ENCODE measurements at places on chromosomes 7 and 10.

GRCh38 chr10:927131-927530 lies 4.4 kb downstream of the LARP4B start:
- no peak for DNase-seq
- no peak overlapping the region for H3K4me3 ChIP-seq
- peaks cover 12% of the 10 kb centered on the region for H3K4me1 ChIP-seq
- H3K27me3 ChIP-seq: no peaks in the 10 kb centered on the region
- no peak overlapping the region for H3K27ac ChIP-seq
- peaks cover 2% of the 10 kb centered on the region for H3K36me3 ChIP-seq

DNA sequence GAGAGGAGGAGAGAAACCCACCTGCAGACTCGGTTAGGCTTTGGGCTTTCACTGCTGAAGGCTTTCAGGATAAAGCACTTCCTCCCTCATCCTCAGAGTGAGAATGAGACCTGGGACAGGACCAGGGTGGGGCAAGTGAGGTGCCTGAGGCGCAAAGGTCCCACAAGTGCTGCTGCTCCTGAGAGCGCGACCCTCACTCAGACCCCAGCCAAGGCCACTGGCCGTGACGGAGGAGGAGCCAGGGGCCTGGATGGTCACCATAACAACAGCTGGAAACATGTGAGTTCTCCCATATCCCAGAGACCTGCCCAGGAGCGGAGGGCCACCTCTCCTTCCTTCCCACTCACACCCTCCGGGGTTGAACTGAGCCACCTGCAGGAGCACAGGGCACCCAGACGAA lies 46.9 kb upstream of the MKRN1 start:
- no peaks in the 10 kb centered on the region for H3K36me3 ChIP-seq
- no peak for DNase-seq
- no peaks in the 10 kb centered on the region for H3K4me1 ChIP-seq
- H3K27ac ChIP-seq: no peak overlapping the region

DNA sequence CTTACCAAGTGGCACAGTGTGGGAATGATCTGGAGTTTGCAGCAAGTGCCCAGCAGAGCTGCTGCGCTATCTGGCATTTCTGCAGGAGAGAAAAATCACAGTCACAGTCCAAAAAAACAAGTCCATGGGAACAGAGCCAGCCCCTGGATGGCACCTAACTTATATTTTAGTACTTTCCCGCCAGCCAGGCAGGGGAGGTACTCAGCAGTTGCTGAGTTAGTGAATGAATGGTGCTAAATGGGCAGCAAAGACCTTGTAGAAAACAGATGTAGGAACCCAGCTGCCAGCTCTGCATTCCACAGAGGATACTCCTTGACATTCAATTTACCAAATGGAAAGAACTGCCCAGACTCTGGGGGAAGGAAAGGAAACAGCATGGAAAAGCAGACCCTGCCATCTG lies 54.5 kb downstream of the GSDME start:
- H3K36me3 ChIP-seq: no peaks in the 10 kb centered on the region
- no peak overlapping the region for H3K27ac ChIP-seq
- H3K4me1 ChIP-seq: no peaks in the 10 kb centered on the region
- no peak overlapping the region for H3K4me3 ChIP-seq

- no peak overlapping the region for H3K27ac ChIP-seq
- no peaks in the 10 kb centered on the region for H3K27me3 ChIP-seq
- no peak overlapping the region for H3K4me3 ChIP-seq
- peaks cover 13% of the 10 kb centered on the region for H3K4me1 ChIP-seq
- DNase-seq: no peak
- H3K36me3 ChIP-seq: no peaks in the 10 kb centered on the region
These were observed 202.5 kb downstream of the REEP3 start for GRCh38 chr10:63723741-63724140.

DNA sequence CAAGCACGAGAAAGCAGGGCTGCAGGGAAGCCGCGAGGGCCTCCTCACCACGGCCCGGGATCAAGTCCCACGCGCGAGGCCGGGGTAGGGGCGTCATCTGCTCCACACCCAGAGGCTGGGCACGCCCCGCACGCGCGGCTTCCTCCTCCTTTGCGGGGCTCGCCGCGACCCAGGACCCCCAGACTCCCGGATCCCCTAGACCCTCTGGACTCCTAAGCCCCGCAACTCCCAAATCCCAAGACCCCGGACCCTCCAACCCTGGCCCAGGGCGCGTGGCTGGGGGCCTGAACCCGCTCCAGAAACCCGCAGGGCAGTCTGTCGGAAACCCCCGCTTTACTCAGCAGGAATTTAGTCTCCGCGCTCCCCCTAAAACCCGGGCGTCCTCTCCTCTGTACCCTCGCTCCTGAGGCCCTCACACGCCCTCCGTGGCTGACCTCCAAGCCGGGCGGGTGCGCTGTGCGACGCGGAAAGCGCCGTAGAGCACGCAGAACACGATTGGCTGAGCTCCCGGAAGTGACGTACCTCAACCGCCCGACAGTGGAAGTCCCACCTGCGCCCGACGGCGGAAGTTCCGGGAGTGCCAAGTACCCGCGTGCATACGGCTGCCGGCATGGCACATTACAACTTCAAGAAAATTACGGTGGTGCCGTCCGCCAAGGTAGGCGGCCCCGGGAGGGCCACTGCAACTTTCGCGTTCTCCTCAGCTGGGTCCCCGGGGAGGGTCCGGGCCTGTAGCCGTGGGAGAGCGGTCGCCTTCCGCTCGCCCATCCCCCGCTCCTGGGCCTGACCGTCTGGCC lies at the start of gene GTPBP4:
Gene GTPBP4 (plus strand): TSS at position 565 of the 797 bp plus-strand sequence. CDS start 46 bp downstream, at position 611.
- peak within 1 kb of the TSS; percentile 60 for H3K27ac ChIP-seq
- peak; percentile 95 for DNase-seq
- H3K4me3 ChIP-seq: peak within 1 kb of the TSS; percentile 94
- no peaks in the 10 kb centered on the region for H3K27me3 ChIP-seq
- peaks cover 7% of the 10 kb centered on the region for H3K4me1 ChIP-seq

DNA sequence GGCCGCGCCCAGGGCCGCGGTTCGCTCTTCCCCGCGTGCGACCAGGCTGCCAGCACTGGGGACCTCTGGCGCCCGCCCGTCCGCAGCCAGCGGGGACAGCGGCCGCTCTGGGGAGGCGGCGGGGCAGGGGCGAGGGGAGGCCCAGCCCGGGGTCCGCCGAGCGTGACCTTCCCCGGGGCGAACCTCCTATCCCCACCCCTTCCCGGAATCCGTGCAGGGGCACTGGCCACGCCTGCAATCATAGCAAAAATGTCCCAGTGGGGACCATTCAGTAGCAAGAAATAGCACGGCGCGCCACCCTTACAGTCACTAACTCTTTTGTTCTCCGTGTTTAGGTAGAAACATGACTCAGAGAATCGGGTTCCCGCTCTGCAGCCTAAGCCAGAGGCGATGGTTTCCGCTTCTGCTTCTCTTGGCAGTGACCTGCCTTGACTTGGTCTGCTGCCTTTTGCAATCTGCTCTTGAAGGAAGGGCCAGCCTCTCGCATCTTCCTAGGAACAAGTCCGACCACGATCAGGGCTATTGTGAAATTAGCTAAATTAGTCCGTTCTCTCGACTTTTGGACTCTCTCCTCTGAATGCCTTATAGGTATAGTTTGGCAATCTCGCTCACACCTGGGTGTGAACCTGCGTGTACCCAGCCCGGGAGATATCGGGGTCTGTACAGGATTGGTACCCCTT lies 79.3 kb upstream of the ACBD5 start:
- DNase-seq: no peak
- no peaks in the 10 kb centered on the region for H3K36me3 ChIP-seq
- H3K4me3 ChIP-seq: peak overlapping the region; percentile 37
- H3K27ac ChIP-seq: peak overlapping the region; percentile 61
- H3K27me3 ChIP-seq: no peaks in the 10 kb centered on the region

DNA sequence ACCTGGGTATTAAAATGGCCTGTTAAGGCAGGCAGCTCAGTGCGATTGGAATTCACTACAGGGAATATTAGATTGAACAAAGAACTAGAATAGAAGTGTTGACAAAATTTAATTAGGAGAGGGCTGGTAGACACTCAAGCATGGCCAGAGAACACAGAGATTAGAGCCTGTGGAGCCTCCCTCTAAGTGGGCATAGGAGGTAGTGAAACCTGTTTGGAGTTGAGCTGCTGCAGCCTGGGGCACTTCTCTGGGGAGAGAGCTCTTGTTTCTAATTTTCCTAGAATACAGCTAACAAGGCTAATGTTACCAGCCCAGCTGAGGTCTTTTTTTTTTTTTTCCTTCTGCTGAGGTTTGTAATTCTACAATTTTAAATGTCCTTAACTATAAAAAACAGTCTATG lies 46.4 kb downstream of the TMEM168 start:
- no peak overlapping the region for H3K27ac ChIP-seq
- H3K36me3 ChIP-seq: no peaks in the 10 kb centered on the region
- H3K4me1 ChIP-seq: no peaks in the 10 kb centered on the region
- no peaks in the 10 kb centered on the region for H3K27me3 ChIP-seq
- no peak for DNase-seq

DNA sequence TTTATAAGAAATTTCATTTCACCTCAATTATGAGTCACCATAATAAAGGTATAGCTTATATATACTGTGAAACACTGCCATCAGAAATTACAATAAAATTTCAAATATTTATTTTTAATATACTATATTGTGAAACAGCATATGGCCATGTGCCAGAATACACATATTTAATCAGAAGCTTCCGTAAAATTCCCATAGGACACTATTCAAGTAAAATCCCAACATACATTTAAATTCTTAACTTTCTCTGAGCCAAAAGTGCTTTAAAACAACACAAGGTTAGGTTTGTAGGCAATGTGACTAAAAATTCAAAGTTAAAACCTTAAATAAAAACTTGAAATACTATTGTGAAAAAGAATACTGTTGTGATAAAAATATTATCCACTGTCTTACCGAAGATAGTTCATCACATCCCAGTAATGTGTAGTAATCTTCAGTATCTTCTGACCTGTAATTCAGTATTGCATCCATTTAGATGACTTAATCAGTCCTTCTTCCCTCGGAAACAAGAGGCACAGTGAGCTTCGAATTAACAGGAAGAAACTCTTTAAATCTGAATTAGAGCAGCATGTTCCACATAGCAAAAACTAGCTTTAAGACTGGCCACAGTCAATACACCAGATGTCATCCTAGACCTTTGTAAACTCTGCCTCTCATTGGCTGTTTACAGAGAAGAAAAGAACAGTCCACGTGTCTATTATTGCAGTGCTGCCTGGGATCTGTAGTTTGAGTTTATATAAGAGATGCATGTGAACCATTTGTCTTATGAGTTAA lies at the start of gene DNAJC12:
Gene DNAJC12 (minus strand): TSS at position 648 of the 774 bp plus-strand sequence. CDS start 177 bp downstream, at position 471.
- no peaks in the 10 kb centered on the region for H3K4me1 ChIP-seq
- H3K27me3 ChIP-seq: no peaks in the 10 kb centered on the region
- no peak for DNase-seq

GRCh38 chr7:157189405-157189804 lies 50.7 kb downstream of the UBE3C start:
- no peaks in the 10 kb centered on the region for H3K27me3 ChIP-seq
- H3K27ac ChIP-seq: no peak overlapping the region
- no peak for DNase-seq
- no peak overlapping the region for H3K4me3 ChIP-seq

DNA sequence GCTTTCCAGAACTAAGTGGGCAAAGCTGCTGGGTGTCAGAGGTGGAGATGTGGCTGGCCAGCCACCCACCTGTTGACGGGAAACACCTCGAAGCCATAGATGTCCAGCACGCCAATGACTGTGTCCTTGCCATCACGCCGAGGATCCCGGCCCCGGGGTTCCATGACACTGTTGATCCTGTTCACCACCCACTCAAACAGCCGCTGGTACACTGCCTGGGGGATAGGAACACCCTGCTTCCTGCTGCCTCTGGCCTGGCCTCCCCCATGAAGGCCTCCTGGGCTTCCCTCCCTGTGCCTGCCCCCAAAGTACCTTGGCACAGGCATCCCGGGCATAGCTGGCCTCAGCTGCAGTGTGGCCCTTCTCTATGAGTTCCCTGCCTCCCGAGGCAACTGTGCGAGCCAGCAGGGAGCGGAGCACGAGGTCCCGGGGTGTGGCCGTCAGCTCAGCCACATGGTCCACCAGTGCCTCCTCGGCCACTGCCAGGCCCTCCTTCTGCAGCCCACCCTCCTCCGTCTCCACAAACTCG lies 8.2 kb downstream of the MYO1G start:
- no peak overlapping the region for H3K4me3 ChIP-seq
- H3K36me3 ChIP-seq: no peaks in the 10 kb centered on the region
- no peaks in the 10 kb centered on the region for H3K27me3 ChIP-seq
- no peak overlapping the region for H3K27ac ChIP-seq
- no peak for DNase-seq

DNA sequence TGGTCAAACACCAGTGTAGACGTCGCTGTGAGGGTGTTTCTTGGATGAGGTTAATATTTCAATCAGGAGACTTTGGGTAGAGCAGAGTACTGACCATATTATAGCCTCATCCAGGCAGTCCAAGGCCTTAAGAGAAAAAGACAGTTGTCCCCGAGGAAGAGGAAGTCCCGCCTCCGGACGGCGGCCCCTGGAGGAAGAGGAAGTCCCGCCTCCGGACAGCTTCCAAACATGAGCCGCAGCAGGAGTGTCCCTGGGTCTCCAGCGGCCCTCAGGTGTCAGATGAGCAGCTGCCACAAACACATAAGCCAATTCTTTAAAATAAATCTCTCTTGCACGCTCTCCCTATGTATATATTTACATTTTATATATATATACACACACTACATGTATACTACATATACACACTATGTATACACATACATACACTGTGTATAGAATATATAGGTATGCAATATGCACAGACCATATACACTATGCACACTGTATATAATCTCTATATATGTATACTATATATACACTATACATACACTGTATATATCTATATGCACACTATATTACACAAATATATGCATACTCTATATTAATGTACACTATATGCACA lies 37.5 kb downstream of the PWWP2B start:
- DNase-seq: no peak
- no peaks in the 10 kb centered on the region for H3K36me3 ChIP-seq
- no peak overlapping the region for H3K4me3 ChIP-seq
- H3K4me1 ChIP-seq: peaks cover 2% of the 10 kb centered on the region
- H3K27me3 ChIP-seq: no peaks in the 10 kb centered on the region

GRCh38 chr10:74882831-74883230 lies 56.4 kb downstream of the KAT6B start:
- no peak overlapping the region for H3K4me3 ChIP-seq
- no peaks in the 10 kb centered on the region for H3K36me3 ChIP-seq
- no peak for DNase-seq
- peaks cover 13% of the 10 kb centered on the region for H3K4me1 ChIP-seq

DNA sequence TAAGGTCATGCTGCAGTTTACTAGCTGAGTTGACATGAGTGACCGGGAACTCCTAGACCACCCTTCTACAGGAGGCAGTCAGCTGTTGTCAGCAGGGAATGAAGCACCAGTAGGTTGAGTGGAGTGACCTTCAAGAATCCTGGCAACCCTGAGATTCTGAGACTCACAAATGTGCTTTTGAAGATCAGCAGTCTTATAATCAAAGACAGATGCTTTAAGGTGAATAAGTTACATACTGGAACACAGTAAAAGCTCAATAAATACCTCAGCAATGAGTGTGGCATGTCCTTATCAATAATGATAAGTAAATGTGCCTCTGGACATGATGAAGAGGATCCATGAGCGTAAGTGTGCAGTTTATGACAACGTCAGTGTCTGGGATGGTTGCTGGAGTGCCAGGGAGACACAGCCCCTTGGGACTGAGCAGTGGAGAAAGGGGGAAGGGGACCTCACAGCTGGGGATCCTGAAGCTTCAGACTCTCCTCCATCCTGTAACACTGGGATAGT lies 11.9 kb upstream of the OR6V1 start:
- H3K36me3 ChIP-seq: no peaks in the 10 kb centered on the region
- no peaks in the 10 kb centered on the region for H3K27me3 ChIP-seq
- no peaks in the 10 kb centered on the region for H3K4me1 ChIP-seq
- H3K4me3 ChIP-seq: no peak overlapping the region
- DNase-seq: no peak

GRCh38 chr7:90503367-90503766 lies 33.9 kb downstream of the PTTG1IP2 start:
- DNase-seq: no peak
- H3K27me3 ChIP-seq: no peaks in the 10 kb centered on the region
- H3K27ac ChIP-seq: no peak overlapping the region
- no peaks in the 10 kb centered on the region for H3K36me3 ChIP-seq
- H3K4me1 ChIP-seq: peaks cover 7% of the 10 kb centered on the region
- H3K4me3 ChIP-seq: no peak overlapping the region

Data from liver (tissue), 10 donors.